ENCODE measurements at places on chromosomes 3 and 15.

GRCh38 chr3:212432-212831, 15.9 kb downstream of the CHL1 start:
- DNase-seq = no peak

DNA sequence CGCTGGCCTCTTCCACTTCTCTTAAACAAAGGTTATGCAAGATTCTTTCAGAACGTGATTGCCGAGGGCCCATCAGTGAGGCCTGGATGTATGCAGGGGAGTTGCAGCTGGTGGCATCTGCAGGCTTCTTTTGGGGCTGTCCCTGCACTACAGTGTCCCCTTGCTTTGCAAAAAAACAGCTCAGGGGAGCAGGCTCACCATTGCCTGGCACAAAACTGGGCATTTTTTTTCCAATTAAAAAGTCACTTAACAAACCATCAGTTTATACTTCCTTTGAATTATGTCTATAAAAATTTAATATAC, 148.6 kb downstream of the ATP10A start:
- DNase-seq = no peak

DNA sequence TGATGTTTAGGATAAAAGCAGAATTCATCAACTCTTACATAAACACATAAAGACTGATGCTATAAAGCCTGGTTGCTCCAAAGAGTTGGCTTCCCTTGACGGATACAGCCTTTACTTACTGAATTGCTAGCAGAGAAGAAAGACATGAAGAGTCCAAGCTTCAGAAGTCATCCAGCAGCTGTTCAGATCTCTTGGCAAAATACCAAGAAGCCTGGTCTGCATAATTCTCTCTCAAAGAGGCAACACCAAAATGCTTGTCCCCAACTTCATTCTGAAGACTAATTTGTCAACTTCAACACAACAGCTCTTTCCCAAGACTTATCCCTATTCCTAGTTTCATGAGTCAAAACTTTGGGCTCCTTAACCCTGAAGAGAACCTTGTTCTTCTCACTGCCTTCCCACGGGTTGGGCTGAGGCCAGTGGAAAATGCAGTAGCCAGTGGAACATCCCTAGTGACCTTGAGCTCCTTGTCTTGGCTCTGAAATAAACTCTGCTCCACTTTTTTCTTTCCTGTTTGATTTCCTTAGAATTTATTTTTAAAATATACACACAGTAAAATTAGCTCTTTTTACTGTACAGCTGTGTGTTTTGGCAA, 119.2 kb upstream of the THBS1 start:
- no peak for DNase-seq

DNA sequence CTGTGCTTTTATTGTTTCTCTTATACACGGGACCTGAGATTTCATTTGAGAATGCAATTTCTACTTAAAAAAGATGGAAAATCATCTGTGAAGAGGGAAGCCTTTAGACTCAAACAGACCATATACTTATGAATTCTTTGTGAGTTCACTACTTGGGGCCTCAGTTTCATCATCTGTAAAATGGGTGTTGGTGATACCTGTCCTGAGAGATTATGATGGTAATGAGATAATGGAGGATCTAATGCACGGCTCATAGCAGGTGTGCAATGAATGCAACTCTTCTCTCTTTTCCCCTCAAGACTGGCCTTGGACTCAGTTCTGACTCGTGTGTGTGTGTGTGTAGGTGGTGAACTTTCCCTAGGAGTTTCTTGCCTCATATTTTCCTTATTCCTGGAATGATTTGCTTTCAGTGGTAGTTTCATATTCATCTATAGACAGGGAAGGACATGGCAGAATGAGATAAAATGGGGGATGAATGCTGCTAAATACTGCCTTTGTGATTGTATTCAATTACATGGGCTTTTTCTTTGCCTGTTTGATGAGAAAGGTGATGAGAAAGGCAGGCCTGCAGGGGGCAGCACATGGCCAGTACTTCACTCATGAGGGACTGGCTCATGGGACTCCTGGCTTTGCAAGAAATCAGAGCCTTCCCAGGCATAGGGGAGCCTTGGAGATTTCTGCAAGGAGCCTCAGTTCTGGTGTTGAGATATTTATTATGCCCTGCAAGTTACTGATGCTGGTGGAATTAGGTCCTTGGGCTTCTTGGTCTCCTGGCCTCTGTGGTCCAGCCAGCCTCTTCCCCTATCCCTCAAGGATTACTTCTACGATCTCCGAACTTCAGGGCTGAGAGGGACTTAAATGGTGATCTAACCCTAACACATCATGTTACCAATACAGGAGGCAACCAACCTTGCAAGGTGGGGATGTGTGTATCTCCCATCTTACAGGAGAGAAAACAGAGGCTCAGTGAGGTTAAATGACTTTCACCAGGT, 70.7 kb downstream of the RPLP1 start:
- DNase-seq = peak; percentile 68

GRCh38 chr3:14377838-14378169, 24.6 kb upstream of the SLC6A6 start:
- DNase-seq = no peak

GRCh38 chr3:113614402-113614801, 82.0 kb downstream of the USF3 start:
- no peak for DNase-seq

DNA sequence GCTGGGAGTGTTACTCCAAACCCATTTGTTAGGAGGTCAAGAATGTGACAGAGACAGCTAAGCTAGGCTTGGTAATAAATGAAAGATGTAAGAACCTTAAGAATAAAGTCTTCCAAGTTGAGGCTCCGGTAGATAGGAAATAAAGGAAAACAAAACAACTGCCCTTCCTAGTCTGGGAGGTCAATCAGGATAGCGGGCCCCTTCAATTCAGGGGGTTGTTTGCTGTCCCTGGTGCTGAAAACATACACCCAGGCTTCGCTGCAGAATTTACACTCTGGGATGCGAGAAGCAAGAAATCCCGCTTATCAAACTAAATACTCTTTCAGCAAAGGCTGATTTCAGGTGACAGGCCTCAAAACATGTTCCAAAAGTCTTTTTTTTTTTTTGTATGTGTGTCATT, 393.4 kb downstream of the NTRK3 start:
- DNase-seq = peak; percentile 11

DNA sequence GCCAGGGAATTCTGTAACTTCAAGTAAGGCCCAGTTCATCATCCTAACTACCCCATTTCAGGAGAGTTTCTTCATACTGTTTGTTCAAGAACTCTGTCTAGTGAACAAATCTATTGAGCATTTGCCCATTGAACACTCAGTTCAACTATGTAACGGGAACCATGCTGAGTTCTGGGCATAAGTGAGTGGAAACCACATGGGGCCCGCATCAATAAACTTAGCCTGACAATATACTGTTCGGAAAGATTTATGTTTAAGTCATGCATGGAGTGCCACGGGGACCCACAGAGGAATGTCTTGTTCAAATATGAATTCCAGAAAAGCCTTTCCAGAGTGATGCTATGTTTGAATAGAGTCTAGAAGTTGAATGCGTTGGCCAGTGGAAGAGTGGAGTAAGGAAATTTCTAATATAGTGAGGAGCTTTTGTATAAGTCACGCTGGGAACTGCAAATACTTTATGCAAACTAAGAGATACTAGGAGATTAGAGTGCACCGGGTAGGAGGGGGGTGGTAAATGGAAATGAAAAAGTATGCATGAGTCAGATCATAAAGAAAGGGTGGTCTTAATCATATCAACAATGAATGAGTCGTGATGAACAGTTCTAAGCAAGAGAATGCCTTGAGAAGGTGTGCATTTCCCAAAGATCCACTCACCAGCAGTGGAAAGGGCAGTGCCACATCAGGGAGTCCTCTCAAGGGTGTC, 279.8 kb downstream of the VPS13C start:
- no peak for DNase-seq

DNA sequence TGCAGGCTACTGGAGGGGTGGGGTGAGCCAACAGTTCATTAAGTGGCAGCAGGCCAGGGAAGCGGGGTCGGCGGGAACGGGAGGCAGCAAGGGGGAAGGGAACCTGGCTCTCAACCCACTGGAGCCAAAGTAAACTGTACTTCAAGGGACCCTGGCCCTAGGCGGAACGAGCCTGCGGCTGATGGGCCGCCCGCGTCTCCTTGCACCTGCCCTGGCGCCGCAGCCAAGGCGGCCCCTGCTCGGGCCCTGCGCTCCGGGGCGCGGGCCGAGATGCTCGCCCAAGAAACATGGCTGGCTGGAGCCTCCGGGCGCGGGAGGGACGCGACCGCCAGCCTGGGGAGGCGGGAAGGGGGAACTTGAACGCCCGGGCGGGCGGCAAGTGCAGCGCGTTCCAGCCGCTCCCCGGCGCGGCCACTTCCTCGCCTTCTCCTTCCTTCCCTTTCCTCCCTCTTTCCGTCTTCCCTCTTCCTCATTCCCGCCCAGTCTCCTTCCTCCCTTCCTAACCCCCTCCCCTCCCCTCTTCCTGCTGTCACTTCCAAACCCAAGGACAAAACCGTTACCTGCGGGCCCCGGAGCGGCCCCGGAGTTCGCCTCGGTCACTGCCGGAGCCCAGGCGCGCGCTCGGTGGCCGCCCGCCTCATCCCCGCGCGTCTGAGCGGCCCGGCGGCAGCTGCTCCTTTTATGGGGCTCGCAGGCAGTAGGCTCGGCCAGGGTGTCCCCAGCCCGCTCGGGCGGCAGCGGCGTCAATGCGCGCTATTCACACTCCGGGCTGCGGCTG, 489.7 kb downstream of the MAGI1 start:
- DNase-seq = peak; percentile 11

DNA sequence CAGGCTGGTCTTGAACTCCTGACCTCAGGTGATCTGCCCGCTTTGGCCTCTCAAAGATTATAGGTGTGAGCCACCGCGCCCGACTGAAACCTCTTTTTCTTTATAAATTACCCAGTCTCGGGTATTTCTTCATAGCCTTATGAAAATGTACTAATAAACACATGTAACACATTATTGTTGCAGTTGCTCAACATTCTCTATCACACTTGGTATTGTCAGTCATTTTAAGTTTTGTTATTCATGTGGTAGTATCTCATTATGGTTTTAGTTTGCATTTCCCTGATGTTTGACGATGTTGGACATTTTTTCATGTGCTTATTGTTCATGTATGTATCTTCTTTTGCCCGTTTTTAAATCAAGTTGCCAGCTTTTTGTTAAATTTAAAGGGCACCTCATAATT, 109.7 kb downstream of the TCF12 start:
- no peak for DNase-seq

GRCh38 chr3:187662848-187663409, 7.3 kb downstream of the SST start:
- no peak for DNase-seq

DNA sequence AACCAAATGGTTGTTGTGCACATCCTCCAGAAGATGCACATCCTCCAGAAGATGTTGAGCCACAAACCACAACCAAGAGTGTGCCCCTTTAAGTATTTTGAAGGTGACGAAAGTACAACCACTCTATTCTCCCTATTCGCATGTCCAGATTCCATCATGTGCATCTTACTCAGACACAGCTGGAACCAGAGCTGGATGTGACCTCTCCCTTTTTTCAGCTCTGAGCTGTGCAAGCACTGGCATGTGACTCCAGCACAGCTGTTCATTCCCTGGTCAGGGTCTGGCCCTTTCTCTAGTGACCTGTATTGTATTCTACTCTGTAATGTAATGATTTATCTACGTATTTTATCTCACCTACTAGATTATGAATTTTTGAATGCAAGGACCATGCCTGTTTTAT, 29.3 kb upstream of the DLG1 start:
- no peak for DNase-seq

DNA sequence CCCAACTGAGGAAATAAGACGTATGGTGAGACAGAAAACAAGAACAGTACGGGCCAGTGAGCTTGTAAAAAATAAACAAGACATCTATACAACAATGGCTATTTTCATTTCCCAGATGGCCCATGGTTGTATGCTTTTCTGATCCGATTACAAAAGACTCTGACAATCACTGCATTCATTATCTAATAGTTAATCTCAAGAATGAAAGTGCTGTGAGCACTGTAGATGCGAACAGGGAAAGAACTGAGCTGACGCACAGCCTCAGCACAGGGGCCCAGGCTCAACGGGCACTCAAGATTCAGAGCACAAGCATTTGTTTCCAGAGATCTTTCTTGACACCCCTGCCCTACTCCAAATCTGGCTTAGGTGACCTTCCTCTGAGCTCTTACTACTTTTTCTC, 6.9 kb downstream of the MTMR10 start:
- no peak for DNase-seq

DNA sequence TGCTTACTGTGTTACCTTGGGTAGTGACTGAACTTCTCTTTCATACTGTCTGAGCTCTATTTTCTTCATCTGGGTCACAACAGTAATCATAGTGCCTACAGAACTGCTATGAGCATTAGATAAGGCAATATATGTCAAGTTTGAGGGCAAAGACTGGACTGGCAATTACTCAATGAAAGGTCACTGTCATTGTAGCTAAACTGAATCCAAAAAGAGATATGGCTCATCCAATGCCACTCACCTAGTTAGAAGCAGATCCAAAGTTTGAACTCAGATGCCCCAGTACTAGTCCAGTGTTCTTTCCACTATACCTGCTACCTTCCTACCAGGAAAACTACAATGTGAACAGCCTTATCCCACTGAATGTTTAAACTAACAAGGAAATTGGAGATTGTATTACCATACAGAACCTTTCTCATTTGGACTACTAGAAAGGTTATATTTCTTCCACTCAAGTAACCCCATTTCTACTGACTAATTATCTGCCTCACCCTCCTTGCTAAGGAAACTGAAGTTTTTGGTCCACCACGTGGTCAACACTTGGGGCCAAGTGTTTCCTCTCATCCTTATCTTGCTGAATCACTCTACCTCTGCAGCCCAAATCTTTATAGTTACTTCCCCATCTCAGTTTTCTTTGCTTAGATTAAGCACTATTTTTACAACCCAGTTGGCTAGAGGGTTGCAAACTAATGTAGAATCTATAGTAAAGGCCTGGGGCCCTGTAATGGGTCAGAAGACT, 202.3 kb upstream of the LPP start:
- DNase-seq = no peak

GRCh38 chr3:72791161-72791560, 57.1 kb downstream of the SHQ1 start:
- DNase-seq = no peak

GRCh38 chr3:196049653-196050052, 32.2 kb downstream of the TFRC start:
- no peak for DNase-seq

- DNase-seq = no peak
Measured at GRCh38 chr15:46703020-46703861, 1014.1 kb upstream of the SEMA6D start.

All from ACHN (cell line).